ENCODE measurements at places on chromosomes 3 and 15. TPM values are rescaled to one million over a fixed set of nuclear protein-coding genes. Genes with fewer than 3 reads are reported as not detected.

DNA sequence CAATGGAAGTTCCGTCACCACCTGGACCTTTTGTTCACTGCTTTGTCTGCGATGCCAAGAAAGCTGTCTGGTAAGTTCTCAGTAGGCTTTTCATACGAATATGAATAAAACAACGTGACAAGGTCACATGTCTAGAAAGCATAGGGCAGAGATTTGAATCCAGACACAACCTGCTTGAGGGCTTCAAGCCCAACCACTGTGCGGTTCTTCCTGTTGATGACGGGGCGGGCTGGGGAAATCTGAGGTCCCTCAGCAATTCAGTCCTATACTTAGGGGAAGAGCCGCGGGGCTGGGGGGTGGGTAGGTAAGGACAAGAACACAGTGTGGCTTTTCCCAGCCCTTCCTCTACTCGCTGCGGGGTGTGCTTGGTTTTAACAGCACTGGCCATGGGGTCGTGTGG is 32.4 kb upstream of the SMAD3 start:
- DNase-seq = no peak

GRCh38 chr3:23356923-23357322 is 153.8 kb downstream of the UBE2E2 start:
- no peak for DNase-seq

DNA sequence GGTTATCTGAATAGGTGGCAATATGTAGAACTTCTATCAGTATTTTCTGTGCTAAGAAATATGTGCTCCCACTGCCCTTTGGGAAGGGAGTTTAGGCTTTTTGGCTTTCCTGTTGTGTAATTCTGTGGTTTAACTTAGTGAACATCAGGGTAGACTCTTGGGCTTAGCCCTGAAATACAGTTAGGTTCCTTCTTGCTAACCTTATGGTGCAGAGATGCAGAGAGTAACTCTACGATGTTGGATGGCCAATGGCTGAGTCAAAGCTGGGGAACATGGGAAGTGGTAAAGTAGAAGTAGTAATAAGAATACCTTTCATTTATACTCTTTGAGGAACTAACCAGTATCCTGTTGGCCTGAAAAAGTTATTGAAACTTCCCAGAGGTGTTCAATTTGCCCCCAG is 80.8 kb upstream of the IL12A start:
- DNase-seq = no peak

DNA sequence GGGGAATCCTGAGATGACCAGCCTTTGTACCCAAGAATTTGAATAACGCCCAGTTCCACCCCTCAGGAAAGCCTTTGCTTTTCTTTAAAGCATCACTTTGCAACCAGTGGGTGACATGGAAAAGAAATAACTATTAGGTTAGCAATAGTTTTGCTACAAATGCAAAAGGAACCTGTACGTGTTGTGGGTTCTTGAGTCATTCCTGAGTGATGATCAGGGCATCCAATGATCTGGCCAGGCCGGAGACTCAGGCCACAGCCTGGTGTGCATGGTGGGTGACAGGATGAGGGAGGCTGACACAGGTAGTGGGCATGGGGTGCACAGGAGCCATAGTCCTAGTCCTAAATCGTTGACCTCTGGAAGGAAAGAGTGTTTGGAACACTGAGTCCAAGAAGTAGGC is 321.4 kb upstream of the IL12A start:
- DNase-seq = no peak

DNA sequence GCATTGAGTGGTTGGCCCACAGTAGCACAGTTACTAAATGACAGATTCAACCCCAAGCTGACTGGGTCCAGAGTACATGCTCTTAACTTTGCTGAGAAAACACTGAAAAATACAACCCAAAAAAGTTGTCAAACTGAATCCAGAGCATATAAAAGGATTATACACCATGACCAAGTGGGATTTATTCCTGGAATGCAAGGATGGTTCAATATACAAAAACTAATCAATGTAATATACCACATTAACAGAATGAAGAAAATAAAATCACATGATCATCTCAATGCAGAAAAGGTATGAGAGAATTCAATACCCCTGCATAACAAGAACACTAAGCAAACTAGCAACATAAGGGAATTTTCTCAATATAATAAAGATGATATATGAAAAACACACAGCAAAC is 98.5 kb downstream of the STAG1 start:
- DNase-seq = no peak

DNA sequence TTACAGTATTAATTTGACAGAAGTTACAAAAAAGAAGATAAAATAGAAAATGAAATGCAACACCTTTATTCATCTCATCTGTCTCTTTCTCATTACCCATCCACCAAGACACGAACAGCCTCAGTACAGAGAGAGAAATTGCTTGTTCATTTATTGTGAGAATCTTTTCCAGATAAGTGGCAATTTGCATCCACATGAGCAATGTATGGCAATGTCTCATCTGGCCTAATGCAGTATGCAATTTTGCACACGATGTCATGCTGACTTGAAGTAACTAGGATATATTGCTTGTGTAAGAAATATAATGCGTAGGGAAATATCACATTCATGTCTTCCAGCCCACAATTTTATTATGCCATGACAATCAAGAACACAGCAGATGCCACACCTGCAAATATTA is 866.9 kb downstream of the ROBO1 start:
- DNase-seq = no peak

- no peak for DNase-seq
Observed at GRCh38 chr3:124785973-124786372, 55.7 kb downstream of the UMPS start.

GRCh38 chr3:170128259-170128976 is 53.1 kb downstream of the PHC3 start:
- no peak for DNase-seq

GRCh38 chr3:124137216-124137615 is 145.3 kb upstream of the ROPN1 start:
- no peak for DNase-seq

DNA sequence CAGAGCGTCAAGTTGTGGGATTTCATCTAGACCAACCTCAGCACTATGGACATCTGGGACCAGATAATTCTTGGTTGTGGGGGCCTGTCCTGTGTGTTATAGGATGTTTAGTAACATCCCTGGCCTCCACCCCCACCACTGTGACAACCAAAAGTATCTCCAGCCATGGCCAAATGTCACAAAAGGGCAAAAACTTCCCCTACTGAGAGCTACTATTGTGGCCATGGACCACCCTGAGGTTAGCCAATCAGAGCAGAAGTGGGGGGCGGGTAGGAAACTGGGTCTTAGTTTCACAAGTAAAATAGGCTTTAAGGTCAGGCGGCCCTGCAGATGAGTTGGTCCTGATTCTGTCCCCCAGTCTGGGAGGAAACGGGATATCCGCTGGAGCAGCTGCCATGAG is 25.4 kb downstream of the KIF7 start:
- DNase-seq = no peak

- DNase-seq = no peak
Observed at GRCh38 chr3:31695280-31696008, 162.7 kb downstream of the STT3B start.

DNA sequence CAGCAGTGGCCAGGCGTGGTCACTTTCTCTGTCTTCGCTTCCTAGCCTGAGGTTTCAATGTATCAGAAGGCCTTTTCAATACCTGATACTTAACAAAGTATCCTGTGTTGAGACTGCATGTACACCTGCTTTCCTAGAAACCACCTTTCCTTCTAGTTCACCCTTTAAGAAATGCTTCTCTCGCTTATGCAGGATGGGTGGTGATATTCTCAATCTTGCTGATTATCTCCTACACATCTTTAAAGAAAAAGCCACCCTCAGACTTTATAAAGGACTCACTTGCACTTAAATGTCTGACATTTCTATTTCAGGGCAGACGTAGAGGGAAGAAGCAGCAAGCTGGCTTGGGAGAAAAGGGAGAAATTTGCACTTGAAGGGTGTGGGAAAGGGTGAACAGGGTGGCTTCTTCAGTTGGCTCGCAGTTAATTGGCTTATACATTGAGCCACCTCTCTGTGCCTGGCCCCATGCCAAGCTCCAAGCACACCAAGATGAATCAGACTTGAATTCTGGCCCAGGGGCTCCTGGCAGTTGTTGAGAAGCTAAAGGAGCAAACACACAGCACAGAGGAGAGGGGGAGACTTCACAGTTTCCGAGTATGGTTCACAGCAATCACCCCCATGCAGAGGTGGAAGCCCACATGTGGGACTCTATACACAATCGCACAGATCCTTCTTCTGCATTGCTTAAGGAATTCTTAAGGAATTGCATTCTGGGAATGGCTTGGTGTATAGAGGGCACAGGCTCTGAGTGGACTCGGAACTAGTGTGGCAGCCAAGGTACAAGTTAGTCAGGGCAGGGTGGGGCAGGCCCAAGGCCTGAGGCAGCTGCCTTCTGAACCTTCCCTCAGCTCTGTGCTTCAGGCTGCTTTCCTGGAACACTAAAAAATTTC is 1.3 kb downstream of the ARL6IP5 start:
- peak; percentile 81 for DNase-seq

- DNase-seq = no peak
Observed at GRCh38 chr3:153291059-153291685, 129.1 kb downstream of the RAP2B start.

GRCh38 chr3:277873-278272 is 81.3 kb downstream of the CHL1 start:
- no peak for DNase-seq

DNA sequence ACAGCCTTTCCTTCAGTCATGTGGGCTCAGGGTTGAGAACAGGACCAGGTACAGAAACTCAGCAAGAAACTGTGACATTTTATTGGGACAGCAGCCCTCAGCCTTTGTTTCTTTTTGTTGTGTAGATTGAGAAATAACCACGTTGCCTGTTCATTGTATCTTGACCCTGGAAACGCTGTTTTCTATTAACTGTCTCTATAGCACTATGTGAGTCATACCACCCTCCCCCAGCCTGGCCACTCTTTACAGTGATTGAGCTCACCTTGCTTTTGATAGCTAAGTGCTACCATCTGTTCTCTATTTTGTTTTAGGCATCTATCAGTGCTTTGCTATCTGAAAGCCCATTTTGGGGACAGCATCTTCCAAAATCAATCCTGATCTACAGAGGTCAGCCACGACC is 127.9 kb downstream of the CD47 start:
- DNase-seq = no peak

GRCh38 chr3:198107840-198108734 is 148.1 kb downstream of the LMLN start:
- no peak for DNase-seq

CRABP1 gene
- total RNA-seq = 6.6 TPM

PML gene
- 77.9 TPM for total RNA-seq

RBPMS2 gene
- total RNA-seq = 5.4 TPM

KNG1 gene
- not detected for total RNA-seq

CLRN1 gene
- total RNA-seq = not detected

FAM98B gene
- total RNA-seq = 9.6 TPM

GP5 gene
- not detected for total RNA-seq

NR2F2 gene
- total RNA-seq = 70.8 TPM

Data from tibial nerve (tissue), 4 donors.